ENCODE measurements at places on chromosomes 7 and 10.

GRCh38 chr7:6078548-6078947, 47.4 kb downstream of the ANKRD61 start:
- no peaks in the 10 kb centered on the region for H3K27me3 ChIP-seq
- no peak overlapping the region for H3K27ac ChIP-seq
- no peak overlapping the region for H3K4me3 ChIP-seq

GRCh38 chr7:157579425-157579824, 242.6 kb downstream of the DNAJB6 start:
- no peaks in the 10 kb centered on the region for H3K36me3 ChIP-seq
- no peak overlapping the region for H3K27ac ChIP-seq
- H3K4me1 ChIP-seq: no peaks in the 10 kb centered on the region
- H3K4me3 ChIP-seq: no peak overlapping the region
- no peak for DNase-seq
- no peaks in the 10 kb centered on the region for H3K27me3 ChIP-seq

DNA sequence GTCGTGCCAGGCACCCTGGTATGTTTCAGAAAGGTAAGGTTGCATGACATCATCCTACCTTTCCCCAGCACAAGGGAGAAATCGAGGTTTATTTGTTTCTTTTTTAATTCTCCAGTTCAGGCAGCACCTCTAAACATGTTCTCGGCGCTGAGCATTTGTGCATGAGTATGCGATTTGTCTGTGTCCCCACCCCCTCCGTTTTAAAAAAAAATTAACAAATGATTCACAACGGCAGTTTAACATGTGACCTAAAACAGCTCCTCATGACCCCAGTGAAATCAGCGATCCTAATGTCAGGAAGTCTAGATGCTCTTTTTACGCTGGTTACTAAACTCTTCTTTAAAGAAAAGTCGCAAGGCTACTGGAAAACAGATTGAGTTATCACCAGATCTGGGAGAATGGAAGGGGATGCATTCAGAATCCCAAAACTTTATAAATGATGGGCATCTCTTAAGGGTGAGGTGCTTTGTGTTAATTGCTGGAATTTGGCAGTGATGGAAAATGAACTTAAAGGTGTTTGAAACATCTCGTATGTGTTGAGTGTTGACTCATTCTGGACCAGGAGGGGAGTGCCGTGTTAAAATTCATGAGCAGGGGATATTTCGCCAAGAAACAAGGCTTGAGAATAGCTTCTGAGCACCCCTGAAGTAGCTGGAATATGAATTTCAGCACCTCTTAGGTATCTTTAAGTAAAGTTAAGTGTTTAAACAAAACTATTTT, 106.8 kb upstream of the PDCD4 start:
- H3K4me3 ChIP-seq: no peak overlapping the region
- no peak for DNase-seq
- H3K27me3 ChIP-seq: peaks cover under 1% of the 10 kb centered on the region
- H3K27ac ChIP-seq: no peak overlapping the region
- no peaks in the 10 kb centered on the region for H3K36me3 ChIP-seq

DNA sequence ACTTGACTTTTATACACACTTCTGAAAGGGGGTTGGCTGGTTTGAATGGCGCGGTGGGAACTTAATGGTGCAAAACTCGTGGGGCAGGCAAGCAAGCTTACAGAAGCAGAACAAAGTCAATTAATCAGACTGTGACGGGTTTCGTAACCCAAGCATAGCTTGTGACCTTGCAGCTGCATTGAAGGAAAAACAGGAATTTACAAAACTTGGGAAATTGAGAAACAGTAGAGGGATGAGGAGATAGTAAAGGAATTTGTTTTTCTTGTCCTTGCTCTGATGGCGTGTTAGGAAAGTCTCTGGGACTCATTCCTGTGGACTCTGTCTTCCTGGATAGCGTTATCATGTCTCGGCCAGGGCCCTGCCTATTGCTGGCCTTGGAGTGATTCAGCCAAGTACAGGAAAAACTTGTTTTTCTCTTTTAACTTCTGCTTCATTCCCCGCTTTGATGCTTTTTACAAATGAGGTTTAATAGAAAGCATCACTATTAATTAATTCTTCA, 220.0 kb upstream of the KCND2 start:
- no peaks in the 10 kb centered on the region for H3K27me3 ChIP-seq
- DNase-seq: peak; percentile 93
- H3K4me3 ChIP-seq: no peak overlapping the region
- no peaks in the 10 kb centered on the region for H3K36me3 ChIP-seq
- H3K27ac ChIP-seq: peak overlapping the region; percentile 71
- peaks cover 11% of the 10 kb centered on the region for H3K4me1 ChIP-seq

DNA sequence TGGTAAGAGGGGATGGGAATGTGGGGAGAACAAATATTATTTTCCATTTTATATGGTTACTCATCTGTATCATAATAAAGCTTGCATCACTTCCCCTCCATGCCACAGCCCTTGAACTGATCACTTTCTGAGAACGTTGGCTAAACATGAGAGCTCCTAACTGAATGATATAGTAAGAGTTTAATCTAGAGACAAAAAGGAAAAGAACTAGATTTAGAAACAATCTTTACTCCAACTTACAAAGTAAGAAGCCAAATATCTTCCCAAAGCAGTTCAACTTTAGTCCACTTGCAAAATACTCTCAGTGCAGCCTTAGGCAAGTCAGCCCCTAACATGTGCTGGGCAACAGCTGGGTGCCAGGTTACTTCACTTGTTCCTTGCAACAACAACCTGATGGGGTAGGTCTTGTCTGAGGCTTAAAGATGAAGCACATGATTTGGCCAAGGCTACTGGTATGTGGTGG, 20.3 kb downstream of the SMURF1 start:
- peak overlapping the region; percentile 37 for H3K27ac ChIP-seq
- H3K27me3 ChIP-seq: no peaks in the 10 kb centered on the region
- no peak overlapping the region for H3K4me3 ChIP-seq
- peaks cover 26% of the 10 kb centered on the region for H3K4me1 ChIP-seq
- H3K36me3 ChIP-seq: no peaks in the 10 kb centered on the region

Data from fibroblast of lung (primary cell).